ENCODE measurements at places on chromosomes 5 and 9. TPM values are rescaled to one million over a fixed set of nuclear protein-coding genes. Genes with fewer than 3 reads are reported as not detected.

DNA sequence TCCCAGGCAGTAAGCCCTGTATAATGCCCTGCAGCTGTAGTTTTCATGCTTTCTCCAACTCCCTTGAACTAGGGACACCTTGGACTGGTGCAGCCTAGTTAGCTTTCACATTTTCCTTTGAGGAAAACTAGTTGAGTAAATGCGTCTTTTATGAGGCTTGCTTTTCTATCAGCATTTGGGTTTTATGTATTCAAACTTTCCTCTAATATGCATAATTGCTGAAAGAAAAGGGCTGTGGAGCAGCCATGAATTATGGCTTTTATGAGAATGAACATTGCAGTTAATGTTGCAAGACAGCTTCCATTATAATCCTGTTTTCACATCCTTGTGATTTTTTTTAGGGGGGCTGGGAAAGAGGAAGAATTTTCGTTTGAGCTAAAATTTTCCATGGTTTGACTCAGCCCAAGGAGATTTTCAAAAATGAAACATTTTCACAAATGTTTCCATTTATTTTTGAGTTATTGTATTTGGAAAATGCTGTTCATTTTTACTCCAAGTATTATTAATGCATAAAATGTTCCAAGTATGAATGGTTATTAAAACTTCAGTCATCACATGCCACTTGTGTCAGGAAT lies 57.9 kb upstream of the PPP3R2 start:
- H3K27ac ChIP-seq, result no peak overlapping the region
- no peaks in the 10 kb centered on the region for H3K4me1 ChIP-seq
- H3K27me3 ChIP-seq, result no peaks in the 10 kb centered on the region
- no peak overlapping the region for H3K4me3 ChIP-seq
- no peak for DNase-seq

- H3K27ac ChIP-seq, result no peak overlapping the region
- no peak for DNase-seq
- no peaks in the 10 kb centered on the region for H3K36me3 ChIP-seq
- H3K4me1 ChIP-seq, result no peaks in the 10 kb centered on the region
These were observed 233.1 kb downstream of the AGTPBP1 start for GRCh38 chr9:85508616-85509015.

PHYHD1 gene
- 9.7 TPM for total RNA-seq

- H3K4me3 ChIP-seq, result no peak overlapping the region
- DNase-seq, result no peak
- no peak overlapping the region for H3K27ac ChIP-seq
- H3K36me3 ChIP-seq, result no peaks in the 10 kb centered on the region
- H3K4me1 ChIP-seq, result no peaks in the 10 kb centered on the region
- H3K27me3 ChIP-seq, result no peaks in the 10 kb centered on the region
These were observed 671.0 kb downstream of the DMRTA1 start for GRCh38 chr9:23117616-23118015.

DNA sequence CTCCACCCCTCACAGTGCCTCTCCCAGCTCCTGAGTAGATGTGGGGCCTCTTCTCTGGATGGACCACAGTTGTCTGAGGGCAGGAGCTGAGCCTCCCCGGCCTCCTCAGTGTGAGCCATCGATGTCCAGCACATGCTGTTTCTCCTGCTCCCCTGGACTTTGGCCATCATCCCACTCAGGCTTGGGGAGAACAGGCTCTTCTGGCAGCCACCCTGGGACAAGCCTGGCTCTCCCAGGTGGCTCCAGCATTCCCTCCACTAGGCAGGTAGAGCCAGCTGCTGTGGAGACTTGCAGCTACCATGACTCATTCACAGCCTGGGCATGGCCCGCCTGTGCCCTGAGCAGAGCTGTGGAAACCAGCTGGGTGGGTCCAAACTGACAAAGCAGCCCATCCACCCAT lies 77.0 kb downstream of the CSNK1A1 start:
- H3K4me3 ChIP-seq, result no peak overlapping the region
- no peaks in the 10 kb centered on the region for H3K36me3 ChIP-seq
- DNase-seq, result no peak
- H3K27me3 ChIP-seq, result no peaks in the 10 kb centered on the region
- no peak overlapping the region for H3K27ac ChIP-seq
- no peaks in the 10 kb centered on the region for H3K4me1 ChIP-seq

DNA sequence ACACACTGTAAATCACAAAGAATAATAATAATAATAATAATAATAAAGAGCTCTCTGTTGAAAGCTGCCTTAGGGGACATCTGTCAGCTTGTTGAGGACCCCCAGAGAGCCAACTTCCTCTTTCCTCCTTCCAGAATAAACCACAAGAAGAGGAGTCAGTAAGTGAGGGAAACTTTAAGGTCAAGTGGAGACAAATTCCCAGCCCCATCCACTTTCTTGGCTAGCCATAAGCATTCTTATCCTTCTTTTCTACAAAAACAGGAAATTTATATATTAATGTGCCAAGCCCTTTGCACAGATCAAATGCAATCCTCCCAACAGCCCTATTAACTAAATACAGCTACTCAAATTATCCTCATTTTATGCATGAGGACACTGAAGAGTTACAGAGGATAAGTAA lies 9.4 kb upstream of the C5orf58 start:
- no peak for DNase-seq
- H3K4me3 ChIP-seq, result no peak overlapping the region
- H3K4me1 ChIP-seq, result no peaks in the 10 kb centered on the region

DNA sequence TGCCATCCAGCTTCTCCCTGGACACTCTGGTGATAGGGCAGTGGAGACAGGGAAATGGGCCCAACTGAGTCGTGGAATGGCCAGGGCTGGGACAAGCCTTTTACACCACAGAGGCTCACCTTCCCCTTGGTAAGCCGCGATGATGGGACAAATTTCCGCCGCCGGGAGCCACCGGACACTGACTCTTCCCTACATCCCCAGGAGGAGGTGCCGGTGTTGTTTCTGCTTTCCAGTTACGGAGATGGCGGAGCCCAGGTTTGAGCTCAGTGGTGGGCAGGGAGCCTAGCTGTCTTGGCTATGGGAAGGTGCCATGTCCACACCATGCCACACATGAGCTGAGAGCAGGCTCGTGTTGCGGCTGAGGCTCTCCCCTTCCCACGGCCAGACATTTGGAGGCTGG lies 19.9 kb upstream of the WNK2 start:
- no peak for DNase-seq
- H3K27ac ChIP-seq, result no peak overlapping the region
- no peaks in the 10 kb centered on the region for H3K4me1 ChIP-seq
- no peak overlapping the region for H3K4me3 ChIP-seq

All from thymus (tissue), 14 donors.